ENCODE measurements at places on chromosomes 7 and 10.

- DNase-seq, result no peak
Measured at GRCh38 chr7:29045258-29046086, 87.3 kb upstream of the TRIL start.

- no peak for DNase-seq
Measured at GRCh38 chr10:77401683-77402082, 235.9 kb downstream of the KCNMA1 start.

- no peak for DNase-seq
Measured at GRCh38 chr7:121279060-121279620, 49.7 kb upstream of the WNT16 start.

GRCh38 chr10:91287276-91287675 lies 66.8 kb downstream of the PCGF5 start:
- DNase-seq, result no peak

DNA sequence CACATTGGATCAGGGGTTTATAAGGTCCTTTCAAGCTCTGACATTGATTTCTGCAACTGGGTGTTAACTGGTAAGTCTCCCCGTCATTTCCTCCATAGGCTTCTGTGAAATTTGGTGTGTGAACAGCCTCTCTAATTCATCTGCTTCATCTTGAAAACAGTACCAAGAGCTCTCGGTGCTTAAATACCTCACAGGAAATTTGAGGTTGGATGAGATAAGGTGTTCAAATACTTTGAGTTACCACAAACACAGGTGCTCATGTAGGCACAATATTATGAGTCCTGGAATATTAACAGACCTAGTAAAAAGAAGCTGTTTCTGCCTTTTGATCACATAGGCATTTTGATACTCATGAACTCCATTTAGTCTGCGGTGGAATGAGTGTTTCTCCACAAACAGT lies 85.2 kb downstream of the RTKN2 start:
- no peak for DNase-seq

DNA sequence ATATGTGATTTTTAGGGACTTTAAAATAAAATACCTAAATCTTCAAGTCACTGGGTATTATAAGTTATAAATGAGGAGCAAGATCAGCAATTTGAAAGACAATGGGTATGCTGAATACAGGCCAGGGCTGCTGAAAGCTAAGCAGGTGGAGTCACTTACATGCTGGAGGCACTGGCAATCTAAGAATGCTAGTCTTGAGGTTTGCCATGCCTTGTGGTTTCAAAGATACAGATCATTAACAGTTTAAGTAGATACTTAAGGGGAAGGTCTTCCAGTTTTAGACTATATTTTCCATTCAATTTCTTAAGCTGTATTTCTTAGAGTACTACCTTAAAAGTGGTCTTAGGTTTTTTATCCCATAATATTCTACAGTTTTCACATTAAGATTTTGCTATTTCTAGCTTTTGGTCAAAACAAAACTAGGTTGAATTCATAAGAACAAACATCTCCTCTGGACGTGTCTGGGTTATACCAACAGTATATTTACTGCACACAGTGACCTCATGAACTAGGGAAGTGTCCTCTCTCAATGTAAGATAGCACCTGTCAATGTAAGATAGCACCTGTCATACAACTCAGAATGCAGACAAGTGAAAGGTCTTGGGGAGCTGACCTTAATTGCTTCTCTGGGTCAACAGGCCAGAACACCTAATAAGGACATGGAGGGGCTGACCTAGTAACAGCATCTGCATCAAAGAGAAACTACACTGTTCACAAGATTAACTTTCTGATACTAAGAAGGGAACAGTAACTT lies 2.0 kb downstream of the SRI start:
- DNase-seq, result no peak

DNA sequence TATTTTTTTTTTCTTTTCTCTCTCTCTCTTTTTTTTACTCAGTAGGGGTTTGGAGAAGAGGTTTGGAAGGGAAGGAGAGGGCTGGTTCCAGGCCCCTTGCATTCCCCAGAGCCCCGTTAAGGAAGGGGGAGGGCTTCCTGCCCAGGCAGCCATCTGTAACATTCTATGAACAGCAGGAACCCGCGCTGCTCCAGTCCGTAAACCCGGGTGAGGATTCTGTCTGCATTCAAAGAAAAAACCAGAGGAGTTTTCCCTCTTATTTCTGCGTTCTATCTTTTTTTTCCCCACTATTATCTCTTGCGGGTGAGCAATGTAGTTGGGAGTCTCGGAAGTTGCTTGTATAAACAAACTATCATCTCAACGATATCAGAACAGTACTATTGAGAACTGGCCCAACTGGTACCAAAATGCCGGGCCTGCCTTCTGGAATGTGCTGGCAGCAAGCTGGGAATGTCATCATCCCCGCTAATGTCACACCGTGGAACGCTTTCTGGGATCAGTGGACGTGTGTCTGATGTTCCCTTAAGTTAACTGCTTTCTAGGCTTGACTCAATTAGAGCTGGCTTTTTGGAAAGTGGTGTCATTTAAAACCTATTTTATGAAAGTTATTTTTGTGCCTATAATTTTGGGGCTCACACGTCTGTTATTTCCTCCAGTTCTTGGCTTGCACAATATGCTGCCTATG lies 153.1 kb upstream of the MEOX2 start:
- no peak for DNase-seq

DNA sequence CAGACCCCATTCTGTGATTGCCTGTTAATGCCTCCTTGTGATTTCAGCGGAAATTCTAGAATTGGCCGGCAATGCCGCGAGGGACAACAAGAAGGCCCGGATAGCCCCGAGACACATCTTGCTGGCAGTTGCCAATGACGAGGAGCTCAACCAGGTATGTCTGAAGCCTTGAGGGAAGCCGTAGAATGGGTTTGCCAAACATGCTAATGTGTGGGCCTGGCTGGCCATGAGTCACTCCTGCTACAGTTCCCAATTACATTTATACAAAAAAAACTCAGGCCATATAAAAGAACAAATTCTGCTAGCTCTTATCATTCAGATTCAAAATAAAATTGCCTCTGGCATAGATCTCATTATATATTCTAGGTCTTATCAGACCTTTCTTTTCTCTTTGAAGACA lies 37.4 kb downstream of the MACROH2A2 start:
- DNase-seq, result no peak

GRCh38 chr10:75926763-75927162 lies 495.3 kb downstream of the LRMDA start:
- DNase-seq, result no peak

DNA sequence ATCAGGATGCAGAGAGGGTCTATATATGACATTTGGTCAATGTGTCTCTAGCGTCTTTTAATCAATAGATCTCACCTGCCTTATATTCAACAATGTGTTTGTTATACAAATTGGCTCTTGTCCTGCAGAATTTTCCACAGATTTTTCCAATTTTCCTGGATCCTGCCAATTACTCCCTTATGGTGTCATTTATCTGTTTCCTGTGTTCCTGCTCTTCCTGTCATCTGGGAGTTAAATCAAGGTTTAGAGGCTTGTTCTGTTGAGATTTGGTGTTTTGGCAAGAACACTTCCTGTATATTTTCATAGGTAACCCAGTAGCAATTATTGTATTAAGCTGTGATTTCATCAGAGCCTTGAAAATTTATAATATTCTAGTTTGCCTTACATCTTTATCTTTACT lies 8.8 kb upstream of the C10orf71 start:
- no peak for DNase-seq

DNA sequence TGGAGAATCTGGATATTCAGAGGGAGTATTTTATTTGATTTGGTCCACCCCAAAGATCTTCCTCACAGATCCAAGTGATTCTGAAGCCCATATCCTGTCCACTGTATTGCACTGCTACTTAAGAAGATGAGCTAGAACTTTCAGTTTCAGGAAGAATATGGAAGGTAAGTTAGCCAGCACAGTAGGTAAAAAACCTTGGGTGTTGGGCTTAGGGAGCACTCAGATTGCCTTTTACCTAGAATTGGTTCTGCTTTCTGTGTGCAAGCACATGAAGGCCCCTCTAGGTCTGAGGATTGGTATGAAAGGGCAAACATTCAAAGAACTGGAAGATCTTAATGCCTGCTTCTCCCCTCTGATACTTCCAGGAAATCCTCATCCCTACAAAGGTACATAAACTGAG lies 146.7 kb upstream of the COL1A2 start:
- no peak for DNase-seq

DNA sequence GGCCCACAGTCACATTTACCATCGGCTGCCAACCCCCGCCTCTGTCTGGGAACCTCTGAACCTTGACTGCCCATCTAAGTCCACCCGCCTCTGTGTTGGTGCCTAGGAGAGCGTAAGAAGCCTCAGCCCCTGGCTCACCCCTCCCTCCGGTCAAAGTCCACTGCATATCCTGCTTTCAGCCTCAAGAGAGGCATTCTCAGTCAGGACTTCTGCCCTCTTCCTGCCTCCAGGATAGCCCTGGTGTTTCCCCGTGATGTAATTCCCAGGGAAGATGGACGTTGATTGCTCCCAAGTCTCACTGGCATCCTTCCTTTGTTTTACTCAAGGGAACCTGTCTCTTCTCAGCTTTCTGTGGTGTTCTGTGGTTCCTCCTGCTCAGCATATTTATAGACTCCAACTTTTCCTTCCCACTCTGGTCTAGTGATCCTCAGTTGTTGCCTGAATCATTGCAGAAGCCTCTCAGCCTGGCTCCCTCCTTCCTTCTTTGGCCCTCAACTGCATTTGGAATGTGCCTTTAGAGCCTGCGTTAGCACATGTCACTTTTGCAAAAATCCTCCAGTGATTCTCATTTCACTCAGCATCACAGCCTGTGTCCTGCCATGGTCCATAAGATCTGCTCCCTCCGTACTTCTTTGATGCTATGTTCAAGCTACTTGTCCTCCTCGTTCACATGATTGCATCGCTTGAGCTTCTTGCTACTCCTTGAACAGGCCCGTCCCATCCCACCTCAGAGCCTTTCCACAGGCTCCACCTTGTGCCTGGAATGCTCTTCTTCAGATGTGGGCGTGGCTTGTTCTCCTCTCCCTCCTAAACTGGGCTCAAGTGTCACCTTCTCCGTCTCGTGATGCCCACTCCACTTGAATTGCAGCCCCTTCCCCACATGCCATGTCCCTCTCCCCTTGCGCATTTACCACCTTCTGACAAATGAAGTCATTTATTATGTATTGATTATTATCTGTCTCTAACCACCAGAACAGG lies 124.2 kb downstream of the PLPP4 start:
- no peak for DNase-seq

GRCh38 chr10:88097092-88097516 lies 233.7 kb downstream of the PTEN start:
- DNase-seq, result no peak

GRCh38 chr10:32070645-32071044 lies 14.4 kb upstream of the KIF5B start:
- DNase-seq, result no peak

GRCh38 chr7:38828026-38828425 lies 81.0 kb downstream of the VPS41 start:
- no peak for DNase-seq

DNA sequence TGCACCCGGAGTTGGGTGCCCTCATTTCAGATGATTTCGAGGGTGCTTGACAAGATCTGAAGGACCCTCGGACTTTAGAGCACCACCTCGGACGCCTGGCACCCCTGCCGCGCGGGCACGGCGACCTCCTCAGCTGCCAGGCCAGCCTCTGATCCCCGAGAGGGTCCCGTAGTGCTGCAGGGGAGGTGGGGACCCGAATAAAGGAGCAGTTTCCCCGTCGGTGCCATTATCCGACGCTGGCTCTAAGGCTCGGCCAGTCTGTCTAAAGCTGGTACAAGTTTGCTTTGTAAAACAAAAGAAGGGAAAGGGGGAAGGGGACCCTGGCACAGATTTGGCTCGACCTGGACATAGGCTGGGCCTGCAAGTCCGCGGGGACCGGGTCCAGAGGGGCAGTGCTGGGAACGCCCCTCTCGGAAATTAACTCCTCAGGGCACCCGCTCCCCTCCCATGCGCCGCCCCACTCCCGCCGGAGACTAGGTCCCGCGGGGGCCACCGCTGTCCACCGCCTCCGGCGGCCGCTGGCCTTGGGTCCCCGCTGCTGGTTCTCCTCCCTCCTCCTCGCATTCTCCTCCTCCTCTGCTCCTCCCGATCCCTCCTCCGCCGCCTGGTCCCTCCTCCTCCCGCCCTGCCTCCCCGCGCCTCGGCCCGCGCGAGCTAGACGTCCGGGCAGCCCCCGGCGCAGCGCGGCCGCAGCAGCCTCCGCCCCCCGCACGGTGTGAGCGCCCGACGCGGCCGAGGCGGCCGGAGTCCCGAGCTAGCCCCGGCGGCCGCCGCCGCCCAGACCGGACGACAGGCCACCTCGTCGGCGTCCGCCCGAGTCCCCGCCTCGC lies at the start of gene EGFR:
Gene EGFR, plus strand, starts transcription at position 657 of the 830 bp plus-strand sequence. CDS start 261 bp downstream, outside the sequence.
- DNase-seq, result peak; percentile 79

- DNase-seq, result no peak
Measured at GRCh38 chr7:73904219-73905137, 43.5 kb downstream of the TMEM270 start.
